ENCODE measurements at places on chromosomes 13 and 19. TPM values are rescaled to one million over a fixed set of nuclear protein-coding genes. Genes with fewer than 3 reads are reported as not detected.

DNA sequence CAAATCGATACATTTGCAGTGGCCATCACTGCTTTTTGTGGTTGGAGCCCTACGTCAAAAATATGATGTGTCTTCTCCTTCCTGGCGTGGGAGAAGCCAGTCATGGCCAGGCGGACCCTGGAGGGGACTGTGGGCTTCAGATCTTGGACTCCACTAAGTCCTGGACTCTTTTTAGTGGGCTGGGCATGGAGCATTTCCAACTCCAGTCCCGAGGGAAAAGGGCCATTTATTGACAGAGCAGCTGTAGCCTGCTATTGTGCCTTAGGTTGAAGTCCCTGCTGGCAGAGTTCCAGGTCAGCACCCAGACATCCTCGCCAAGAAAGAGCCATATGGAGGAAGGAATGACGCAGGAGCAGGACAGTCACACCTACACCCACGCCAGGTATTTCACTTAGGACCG is 179.2 kb upstream of the ZNF507 start:
- no peaks in the 10 kb centered on the region for H3K36me3 ChIP-seq
- DNase-seq: no peak
- H3K4me1 ChIP-seq: no peaks in the 10 kb centered on the region
- H3K27ac ChIP-seq: no peak overlapping the region

DNA sequence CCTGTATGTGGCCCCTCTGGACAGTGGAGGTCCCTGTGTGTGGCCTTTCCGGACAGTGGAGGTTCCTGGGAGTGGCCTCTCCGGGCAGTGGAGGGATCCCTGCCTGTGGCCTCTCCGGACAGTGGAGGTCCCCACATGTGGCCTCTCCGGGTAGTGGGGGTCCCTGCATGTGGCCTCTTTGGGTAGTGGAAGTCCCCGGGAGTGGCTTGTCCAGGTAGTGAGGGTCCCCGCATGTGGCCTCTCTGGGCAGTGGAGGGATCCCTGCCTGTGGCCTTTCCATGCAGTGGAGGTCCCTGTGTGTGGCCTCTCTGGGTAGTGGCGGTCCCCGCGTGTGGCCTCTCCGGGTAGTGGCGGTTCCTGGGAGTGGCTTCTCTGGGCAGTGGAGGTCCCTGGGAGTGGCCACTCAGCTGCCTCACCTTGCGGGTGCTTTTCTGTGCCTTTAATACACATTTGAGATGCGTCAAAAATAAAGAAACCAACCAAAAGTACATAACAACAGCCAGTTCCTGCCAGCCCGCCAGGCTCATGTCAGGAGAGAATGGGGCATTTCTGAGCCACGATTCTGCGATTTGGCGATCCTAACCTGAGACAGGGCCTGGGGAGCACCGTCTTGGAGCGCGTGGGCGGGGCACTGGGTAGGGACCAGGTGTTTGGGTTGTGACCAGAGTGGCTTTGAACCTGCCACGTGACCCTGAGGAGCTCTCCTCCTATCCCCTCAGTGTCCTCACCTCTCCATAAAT is 194.7 kb downstream of the ZNF536 start:
- no peak overlapping the region for H3K27ac ChIP-seq
- no peak overlapping the region for H3K4me3 ChIP-seq
- H3K36me3 ChIP-seq: no peaks in the 10 kb centered on the region
- no peaks in the 10 kb centered on the region for H3K4me1 ChIP-seq
- H3K27me3 ChIP-seq: no peaks in the 10 kb centered on the region

GRCh38 chr13:105773863-105774538 is 761.5 kb downstream of the EFNB2 start:
- H3K4me3 ChIP-seq: no peak overlapping the region
- H3K4me1 ChIP-seq: no peaks in the 10 kb centered on the region
- no peak for DNase-seq
- H3K36me3 ChIP-seq: no peaks in the 10 kb centered on the region
- no peak overlapping the region for H3K27ac ChIP-seq

DNA sequence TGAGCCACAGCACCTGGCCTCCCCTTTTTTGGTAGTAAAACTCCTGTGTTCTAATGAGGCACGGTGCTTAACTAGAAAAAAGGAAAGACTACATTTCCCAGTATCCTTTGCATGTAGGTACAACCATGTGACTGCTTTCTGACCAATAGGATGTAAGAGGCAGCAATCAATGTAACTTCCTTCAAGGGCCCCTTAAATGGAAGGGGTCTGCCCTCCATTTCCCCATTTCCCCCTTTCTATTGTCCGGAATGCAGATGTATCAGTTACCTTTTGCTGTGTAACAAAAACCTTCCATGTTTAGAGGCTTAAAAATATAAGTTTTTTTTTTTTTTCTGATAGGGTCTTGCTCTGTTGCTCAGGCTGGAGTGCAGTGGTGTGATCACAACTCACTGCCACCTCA is 2.2 kb downstream of the GPR32 start:
- no peak overlapping the region for H3K4me3 ChIP-seq
- no peaks in the 10 kb centered on the region for H3K4me1 ChIP-seq
- H3K27ac ChIP-seq: no peak overlapping the region

Gene ZNF563
- polyA plus RNA-seq: 5.5 TPM

Gene CDX2
- not detected for polyA plus RNA-seq

DNA sequence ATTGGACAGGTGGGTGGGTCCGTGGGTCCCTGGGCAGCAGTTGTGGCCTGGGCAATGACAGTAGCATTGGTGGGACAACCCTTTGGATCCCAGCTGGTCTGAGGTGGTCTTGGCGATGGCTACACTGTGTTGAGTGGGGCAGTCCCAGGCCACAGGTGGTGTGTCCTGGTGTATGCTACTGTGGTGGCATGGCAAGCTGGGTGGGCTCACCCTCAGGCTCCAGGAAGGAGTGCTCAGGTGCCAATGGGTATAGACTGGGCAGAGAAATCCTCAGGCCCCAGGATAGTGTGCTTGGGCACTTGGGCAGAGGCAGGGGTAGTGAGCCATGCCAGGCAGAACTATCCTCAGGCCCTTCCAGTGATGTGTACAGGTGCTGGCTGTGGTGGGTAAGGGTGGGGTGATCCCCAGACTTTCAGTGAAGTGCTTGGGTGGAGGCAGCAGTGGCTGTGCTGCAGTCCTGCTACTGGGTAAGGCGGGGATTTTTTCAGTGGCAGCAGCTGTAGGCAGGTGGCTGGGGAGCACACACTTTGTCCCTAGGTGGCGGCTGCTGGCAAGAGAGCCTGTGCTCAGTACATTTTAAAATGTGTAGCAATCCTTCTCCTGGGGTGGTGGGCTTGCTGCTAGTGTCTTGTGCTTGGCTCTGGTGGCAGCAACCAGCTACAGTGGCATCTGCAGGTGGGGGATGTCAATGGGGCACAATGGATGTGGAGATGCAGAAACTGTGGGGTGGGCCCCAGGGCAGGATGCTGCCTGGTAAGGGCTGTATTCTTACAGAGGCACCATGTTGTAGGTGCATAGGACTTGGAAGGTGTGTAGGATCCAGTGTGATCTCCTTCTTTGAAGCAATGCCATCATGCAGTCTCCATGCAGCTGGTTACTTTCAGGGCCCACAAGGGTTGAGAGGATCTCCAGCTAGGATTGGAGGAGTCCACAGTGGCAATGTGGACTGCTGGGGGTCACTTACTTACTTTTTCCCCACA is 64.9 kb downstream of the DNAJC3 start:
- no peaks in the 10 kb centered on the region for H3K36me3 ChIP-seq
- H3K4me3 ChIP-seq: no peak overlapping the region
- no peak overlapping the region for H3K27ac ChIP-seq

- no peaks in the 10 kb centered on the region for H3K4me1 ChIP-seq
- H3K4me3 ChIP-seq: no peak overlapping the region
- peaks cover 62% of the 10 kb centered on the region for H3K36me3 ChIP-seq
- DNase-seq: no peak
These were observed 9.9 kb downstream of the TPP2 start for GRCh38 chr13:102606537-102607309.

Gene FCHO1
- 1.4 TPM for polyA plus RNA-seq

DNA sequence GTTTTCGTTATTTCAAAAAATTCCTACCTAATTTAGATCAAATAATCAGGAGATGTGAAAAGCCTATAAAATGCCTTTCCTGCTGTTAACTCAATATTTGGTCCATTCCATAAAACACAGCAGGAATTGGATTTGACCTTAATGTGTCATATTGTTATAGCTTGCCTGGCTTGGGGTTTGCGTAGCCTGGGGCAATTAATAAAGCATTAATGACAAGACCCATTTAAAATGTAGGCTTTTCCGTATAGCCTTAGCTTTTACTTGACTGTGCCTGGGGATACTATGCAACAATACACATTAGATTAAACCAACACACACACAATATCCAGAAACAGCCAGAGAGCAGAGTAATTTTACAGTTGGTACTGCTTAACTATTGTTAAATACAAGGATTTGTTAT is 117.2 kb upstream of the MAB21L1 start:
- no peak for DNase-seq
- H3K36me3 ChIP-seq: no peaks in the 10 kb centered on the region
- H3K4me3 ChIP-seq: no peak overlapping the region

- no peak for DNase-seq
- H3K4me3 ChIP-seq: no peak overlapping the region
- H3K4me1 ChIP-seq: peaks cover 13% of the 10 kb centered on the region
- H3K27ac ChIP-seq: no peak overlapping the region
These were observed 4.3 kb downstream of the RUVBL2 start for GRCh38 chr19:48997972-48998371.

DNA sequence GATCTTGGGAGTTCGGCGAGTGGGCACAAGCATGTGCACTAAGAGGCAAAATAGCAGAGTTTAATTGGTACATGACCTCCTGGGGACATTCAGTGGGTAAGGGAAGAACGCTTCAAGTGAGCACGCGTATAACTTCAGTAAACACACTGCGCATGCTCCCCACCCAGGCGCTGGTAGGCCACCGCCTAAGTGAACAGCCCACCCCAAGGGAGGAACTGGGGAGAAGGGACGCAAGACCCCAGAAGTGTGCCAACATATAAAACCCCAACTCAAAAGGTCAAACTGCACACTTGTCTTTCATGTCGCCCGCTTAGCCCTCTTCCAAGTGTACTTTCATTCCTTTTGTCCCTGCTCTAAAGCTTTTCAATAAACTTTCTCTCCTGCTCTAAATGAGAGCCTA is 10.5 kb upstream of the NTN5 start:
- peak; percentile 81 for DNase-seq
- H3K4me1 ChIP-seq: no peaks in the 10 kb centered on the region
- H3K27me3 ChIP-seq: no peaks in the 10 kb centered on the region
- H3K4me3 ChIP-seq: no peak overlapping the region
- no peak overlapping the region for H3K27ac ChIP-seq

DNA sequence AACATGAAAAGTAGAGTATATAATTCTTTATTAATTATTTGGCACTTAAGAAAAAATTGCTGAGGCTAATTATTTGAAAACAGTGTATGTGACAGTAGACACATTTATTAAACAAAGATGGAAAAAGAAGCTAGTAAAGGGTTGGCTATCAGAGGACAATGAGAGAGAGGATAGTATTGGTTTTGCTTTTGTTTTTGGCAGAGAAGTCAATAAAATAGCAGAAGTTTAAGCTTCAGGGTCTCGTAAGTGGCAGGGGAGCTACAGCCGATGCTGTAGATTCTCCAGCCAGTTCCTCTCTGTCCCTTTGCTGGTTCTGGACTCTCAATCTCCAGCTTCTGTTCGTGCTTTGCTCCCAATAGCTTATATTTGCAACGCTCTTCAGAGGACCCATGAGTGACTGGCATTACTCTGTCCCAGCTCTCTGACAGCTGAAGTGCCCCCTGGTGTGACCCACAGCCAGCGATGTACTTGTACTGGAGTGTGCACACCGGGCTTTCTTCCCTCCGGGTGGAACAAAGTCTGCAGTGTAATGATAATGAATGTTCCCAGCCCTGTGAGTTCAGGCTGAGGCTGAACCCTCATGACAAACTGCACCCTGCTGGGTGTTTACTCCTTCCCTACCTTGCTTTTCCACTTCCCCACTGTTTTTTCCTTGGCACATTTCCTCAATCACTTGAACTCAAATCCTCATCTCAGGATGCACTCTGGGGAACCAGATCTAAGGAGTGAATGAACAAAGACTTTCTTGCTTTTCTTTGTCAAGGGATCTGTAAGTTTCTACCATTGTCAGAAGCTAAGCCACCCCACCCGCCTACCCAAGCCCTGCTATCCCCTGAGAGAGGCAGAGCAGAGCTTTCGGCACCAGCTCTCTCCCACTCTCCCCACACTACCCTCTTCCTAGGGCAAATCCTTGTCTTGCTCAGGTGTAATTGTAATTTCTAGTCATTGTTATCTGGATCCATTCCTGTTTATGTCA is 254.8 kb downstream of the LHFPL6 start:
- no peak overlapping the region for H3K27ac ChIP-seq
- H3K36me3 ChIP-seq: no peaks in the 10 kb centered on the region
- H3K4me1 ChIP-seq: no peaks in the 10 kb centered on the region
- H3K4me3 ChIP-seq: no peak overlapping the region
- no peaks in the 10 kb centered on the region for H3K27me3 ChIP-seq

DNA sequence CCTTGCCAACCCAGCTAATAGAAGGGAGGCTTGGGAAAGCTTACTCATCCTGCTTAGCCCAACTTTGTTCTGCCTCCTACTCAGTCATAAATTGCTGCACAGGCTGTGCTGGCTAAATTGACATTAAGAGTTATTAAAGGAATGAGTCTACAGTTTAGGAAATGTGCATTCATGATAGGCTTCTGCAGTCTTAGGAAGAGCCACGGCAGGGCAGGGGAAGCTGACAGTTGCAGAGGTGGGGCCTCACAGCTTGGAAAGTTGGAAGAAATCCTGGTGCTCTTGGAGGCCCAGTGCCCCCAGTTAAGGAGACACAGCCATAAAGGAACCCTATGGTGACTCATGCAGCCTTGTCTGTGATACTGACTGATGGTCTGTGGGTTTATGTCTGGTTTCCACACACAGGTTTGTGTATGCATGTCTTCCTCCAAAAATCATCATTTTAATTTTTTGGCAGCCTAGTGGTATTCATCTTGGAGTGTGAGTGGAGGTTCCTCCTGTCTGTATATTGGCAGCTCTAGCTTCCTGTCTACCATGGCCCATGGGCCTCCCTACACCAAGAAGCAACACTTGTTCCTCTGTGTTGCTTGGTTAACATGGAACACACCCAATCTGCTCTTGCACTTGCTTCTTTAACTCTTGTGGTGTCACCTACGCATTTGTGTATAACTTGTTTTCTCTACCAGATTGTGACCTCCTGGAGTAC is 135.0 kb upstream of the KL start:
- no peaks in the 10 kb centered on the region for H3K4me1 ChIP-seq
- no peak overlapping the region for H3K27ac ChIP-seq
- DNase-seq: peak; percentile 41

GRCh38 chr13:87376081-87376480 is 295.1 kb upstream of the SLITRK5 start:
- no peaks in the 10 kb centered on the region for H3K36me3 ChIP-seq
- no peak overlapping the region for H3K27ac ChIP-seq
- no peaks in the 10 kb centered on the region for H3K27me3 ChIP-seq
- no peaks in the 10 kb centered on the region for H3K4me1 ChIP-seq
- no peak for DNase-seq
- no peak overlapping the region for H3K4me3 ChIP-seq

DNA sequence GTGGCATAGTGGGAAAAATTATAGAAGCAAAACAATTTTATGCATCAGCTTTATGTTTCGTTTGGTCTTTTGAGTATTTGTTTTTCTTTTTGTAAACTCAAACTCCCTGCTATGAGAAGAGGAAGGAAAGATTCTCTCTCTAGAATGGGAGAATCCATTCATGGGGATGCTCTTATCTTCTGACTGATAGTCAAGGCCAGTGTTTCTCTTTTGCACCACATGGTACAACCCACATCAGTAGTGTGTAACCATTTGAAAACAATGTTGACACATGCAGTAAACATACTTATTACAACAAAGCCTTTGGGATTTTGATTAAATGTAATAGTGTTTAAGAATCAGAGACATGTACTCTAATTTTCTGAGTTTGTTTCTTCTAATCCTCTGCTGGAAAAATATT is 490.5 kb downstream of the MYO16 start:
- no peak overlapping the region for H3K4me3 ChIP-seq
- no peaks in the 10 kb centered on the region for H3K27me3 ChIP-seq
- peak; percentile 16 for DNase-seq
- no peaks in the 10 kb centered on the region for H3K4me1 ChIP-seq

Gene PRSS57
- 0.50 TPM for polyA plus RNA-seq

Measured in left lung (tissue), 14 donors.